Regular cardiac myocyte (primary cell): ENCODE measurements at places on chromosomes 11 and 22. TPM values are rescaled to one million over a fixed set of nuclear protein-coding genes. Genes with fewer than 3 reads are reported as not detected.

The COX8A gene
- total RNA-seq: 283 and 342 TPM in 2 replicates

The BAIAP2L2 gene
- total RNA-seq: 0.56 and 1.7 TPM in 2 replicates

The NLRP14 gene
- total RNA-seq: under 0.01 and 0.19 TPM in 2 replicates

The OR4C13 gene
- total RNA-seq: not detected in 2 replicates

The BTBD18 gene
- total RNA-seq: not detected in 2 replicates

The SPON1 gene
- 0.19 and 0.85 TPM in 2 replicates for total RNA-seq
